ENCODE measurements at places on chromosomes 7 and 10. TPM values are rescaled to one million over a fixed set of nuclear protein-coding genes. Genes with fewer than 3 reads are reported as not detected.

DNA sequence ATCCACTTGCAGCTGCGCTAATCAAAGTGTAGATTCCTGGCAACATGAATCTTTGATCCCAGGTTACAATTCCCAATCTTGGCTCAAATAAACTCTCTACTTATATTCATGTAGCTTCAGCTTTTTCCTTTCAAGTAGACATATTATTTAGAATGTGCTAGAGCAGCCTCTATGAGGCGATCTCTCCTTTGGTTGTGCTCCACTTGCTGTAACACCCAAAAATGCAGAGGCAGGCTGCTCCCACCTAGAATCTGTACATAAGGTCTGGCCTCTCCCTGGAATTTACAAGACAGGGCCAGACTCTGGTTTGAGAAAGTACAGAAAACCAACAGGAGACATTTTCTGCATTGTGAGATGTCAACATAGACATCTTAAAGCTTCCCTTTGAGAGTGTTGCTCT lies 23.1 kb downstream of the ZNF107 start:
- H3K27me3 ChIP-seq: no peaks in the 10 kb centered on the region
- H3K4me1 ChIP-seq: peaks cover 7% of the 10 kb centered on the region
- peaks cover 11% of the 10 kb centered on the region for H3K36me3 ChIP-seq
- no peak overlapping the region for H3K4me3 ChIP-seq
- DNase-seq: no peak

- no peak overlapping the region for H3K4me3 ChIP-seq
- H3K4me1 ChIP-seq: no peaks in the 10 kb centered on the region
- H3K36me3 ChIP-seq: no peaks in the 10 kb centered on the region
- no peaks in the 10 kb centered on the region for H3K27me3 ChIP-seq
Observed at GRCh38 chr10:81820418-81820817, 54.6 kb upstream of the NRG3 start.

DNA sequence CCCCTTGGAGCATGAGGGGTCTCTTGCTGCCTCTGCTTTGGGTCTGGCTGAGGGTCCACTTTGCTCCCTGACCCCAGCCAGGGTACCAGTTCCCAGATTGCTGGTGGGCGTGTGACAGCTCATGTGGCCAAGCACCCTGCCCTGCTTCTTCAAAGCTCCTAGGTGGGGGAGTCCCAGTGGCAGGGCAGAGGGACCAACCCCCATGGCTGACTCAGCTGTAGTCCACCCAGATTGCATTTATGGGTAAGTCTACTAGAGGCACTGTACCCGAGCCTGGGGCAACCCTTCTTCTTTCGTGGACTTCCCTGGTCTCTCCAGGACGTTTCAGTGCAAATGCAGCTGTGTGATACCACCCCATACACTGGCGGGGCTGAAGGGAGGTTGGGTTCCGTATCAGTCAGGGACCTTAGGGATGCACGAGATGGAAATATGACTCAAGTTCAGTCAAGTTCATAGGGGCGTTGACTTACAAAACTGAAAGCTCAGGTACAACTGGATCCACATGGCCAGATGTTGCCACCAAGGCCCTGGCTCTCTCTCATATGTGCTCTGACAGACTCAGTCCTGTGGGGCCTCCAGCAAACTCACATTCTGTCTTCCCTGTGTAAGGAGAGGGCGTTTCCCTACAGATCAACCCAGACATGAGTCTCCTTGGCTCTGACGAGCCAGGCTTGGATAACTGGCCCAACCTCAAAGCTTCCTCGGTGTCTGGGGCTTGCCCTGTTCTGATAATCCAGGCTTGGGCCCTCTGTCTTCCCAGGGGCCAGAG lies 13.6 kb downstream of the PTPRE start:
- no peaks in the 10 kb centered on the region for H3K36me3 ChIP-seq
- no peak overlapping the region for H3K4me3 ChIP-seq

DNA sequence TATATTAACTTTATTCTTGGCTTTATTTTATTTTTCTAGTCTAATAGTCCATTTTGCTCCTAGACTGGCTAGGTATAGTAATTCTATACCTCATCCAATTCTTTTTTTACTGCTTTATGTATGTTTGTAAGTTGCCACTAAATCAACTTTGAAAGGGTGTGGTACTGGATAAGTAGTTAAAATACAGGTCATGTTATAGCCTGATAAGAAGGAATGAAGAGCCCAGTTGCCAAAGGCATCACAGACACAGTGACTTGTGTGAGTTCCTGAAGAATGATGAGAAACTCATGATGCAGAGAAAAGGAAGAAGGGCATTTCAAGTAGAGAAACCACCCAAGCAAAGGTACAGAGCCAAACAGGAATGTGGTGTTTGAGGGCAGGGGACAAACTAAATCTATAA lies 27.3 kb downstream of the NAPEPLD start:
- H3K4me1 ChIP-seq: no peaks in the 10 kb centered on the region
- no peak for DNase-seq
- H3K36me3 ChIP-seq: peaks cover 8% of the 10 kb centered on the region
- H3K27me3 ChIP-seq: no peaks in the 10 kb centered on the region
- no peak overlapping the region for H3K27ac ChIP-seq

GRCh38 chr7:52876402-52876801 lies 159.0 kb upstream of the POM121L12 start:
- H3K36me3 ChIP-seq: no peaks in the 10 kb centered on the region
- H3K27ac ChIP-seq: no peak overlapping the region
- no peaks in the 10 kb centered on the region for H3K4me1 ChIP-seq
- H3K27me3 ChIP-seq: no peaks in the 10 kb centered on the region

DNA sequence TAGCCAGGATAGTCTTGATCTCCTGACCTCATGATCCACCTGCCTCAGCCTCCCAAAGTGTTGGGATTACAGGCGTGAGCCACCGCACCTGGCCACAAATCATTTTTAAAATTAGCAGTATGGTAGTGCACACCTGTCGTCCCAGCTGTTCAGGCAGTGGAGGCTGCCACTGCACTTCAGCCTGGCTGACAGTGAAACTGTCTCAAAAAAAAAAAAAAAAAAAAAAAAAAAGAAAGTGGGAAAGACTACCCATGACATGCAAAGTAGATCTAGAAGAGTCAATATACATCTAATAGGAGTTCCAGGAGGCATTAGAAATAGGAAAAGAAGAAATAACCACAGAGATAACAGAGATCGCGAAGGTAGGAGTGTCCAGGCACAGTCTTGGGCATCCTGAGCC lies 3.2 kb downstream of the CSGALNACT2 start:
- H3K4me1 ChIP-seq: peaks cover 20% of the 10 kb centered on the region
- no peak overlapping the region for H3K27ac ChIP-seq
- no peak for DNase-seq
- no peaks in the 10 kb centered on the region for H3K27me3 ChIP-seq
- H3K36me3 ChIP-seq: no peaks in the 10 kb centered on the region

DNA sequence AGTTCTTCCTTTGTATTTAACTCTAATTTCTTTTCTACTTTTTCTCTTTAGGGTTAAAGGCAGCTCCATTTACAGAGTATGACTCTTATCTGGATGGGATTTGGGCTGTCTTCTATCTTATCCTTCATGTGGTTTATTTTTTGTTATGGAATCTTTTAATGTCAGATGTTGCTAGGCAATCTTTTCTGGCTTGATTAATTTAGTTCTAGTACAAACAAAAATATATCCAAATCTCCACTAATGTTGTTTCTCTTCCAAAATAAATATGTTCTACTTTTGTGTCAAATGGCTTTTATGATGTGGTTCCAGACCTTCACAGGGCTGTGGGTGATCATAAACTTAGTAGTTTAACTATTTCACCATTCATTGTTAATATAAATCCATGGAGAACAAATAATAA lies 246.9 kb downstream of the AHR start:
- no peak overlapping the region for H3K4me3 ChIP-seq
- H3K4me1 ChIP-seq: no peaks in the 10 kb centered on the region
- no peak overlapping the region for H3K27ac ChIP-seq
- no peaks in the 10 kb centered on the region for H3K36me3 ChIP-seq

DNA sequence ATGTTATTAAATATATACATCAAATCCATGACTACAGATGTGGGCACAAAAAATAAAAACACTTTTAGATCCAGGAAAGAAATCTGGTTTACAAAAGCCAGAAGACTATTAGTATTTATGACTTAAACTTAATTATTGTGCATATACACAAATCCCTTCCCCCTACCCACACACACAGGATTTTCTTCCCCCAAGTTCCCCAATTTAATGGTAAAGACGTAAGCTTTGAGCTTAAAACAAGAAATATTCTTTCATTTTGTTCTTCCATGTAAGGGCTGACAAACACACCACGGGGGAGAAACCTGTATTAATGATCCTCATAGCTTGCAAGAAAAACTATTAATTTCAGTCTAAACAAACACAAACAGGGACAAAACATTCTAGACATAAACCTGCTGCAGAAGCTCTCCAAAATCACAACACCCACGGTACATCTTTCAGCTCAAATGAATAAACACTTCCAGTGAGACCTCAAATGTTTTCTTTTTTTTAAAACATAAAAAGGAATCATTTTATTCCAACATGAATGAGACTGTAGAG lies 28.5 kb downstream of the OSBPL3 start:
- H3K36me3 ChIP-seq: no peaks in the 10 kb centered on the region
- DNase-seq: no peak
- no peaks in the 10 kb centered on the region for H3K27me3 ChIP-seq
- no peak overlapping the region for H3K27ac ChIP-seq
- no peak overlapping the region for H3K4me3 ChIP-seq
- no peaks in the 10 kb centered on the region for H3K4me1 ChIP-seq

- H3K4me1 ChIP-seq: peaks cover 12% of the 10 kb centered on the region
- no peaks in the 10 kb centered on the region for H3K36me3 ChIP-seq
- H3K27me3 ChIP-seq: peaks cover 5% of the 10 kb centered on the region
- no peak overlapping the region for H3K4me3 ChIP-seq
- DNase-seq: no peak
Observed at GRCh38 chr10:42934842-42935241, 142.0 kb upstream of the RET start.

- H3K27me3 ChIP-seq: no peaks in the 10 kb centered on the region
- no peak overlapping the region for H3K27ac ChIP-seq
- DNase-seq: no peak
- H3K4me1 ChIP-seq: no peaks in the 10 kb centered on the region
Observed at GRCh38 chr10:63343476-63343875, 122.3 kb downstream of the JMJD1C start.

DNA sequence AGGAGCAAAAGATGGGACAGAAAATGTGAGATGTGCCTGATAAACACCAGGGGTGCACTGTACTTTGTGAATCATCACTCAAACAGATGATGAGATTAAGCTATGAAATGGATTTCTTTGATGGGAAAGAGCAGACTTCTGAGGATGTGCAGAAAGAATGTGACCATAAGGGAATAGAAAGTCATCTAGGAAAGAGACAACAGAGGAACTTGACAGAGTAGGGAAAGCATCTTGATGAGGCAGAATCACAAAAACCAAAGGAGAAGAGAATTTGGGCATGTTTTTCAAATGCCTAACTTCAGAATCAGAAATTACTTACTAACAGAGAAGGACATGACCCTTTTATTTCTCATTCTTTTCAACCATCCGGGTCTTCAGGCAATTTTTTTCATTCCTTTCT lies 82.4 kb upstream of the LRRTM3 start:
- no peaks in the 10 kb centered on the region for H3K27me3 ChIP-seq
- H3K4me1 ChIP-seq: no peaks in the 10 kb centered on the region
- no peak overlapping the region for H3K4me3 ChIP-seq
- H3K27ac ChIP-seq: no peak overlapping the region
- no peak for DNase-seq

MACC1 gene
- 3.0 TPM for total RNA-seq

UNCX gene
- not detected for total RNA-seq

TCF7L2 gene
- 16.2 TPM for total RNA-seq

ODAD2 gene
- 0.50 TPM for total RNA-seq

STK31 gene
- total RNA-seq: 0.27 TPM

KCNIP2 gene
- total RNA-seq: 1.4 TPM

IRF5 gene
- 5.2 TPM for total RNA-seq

TWIST1 gene
- 3.8 TPM for total RNA-seq

IFIT1B gene
- total RNA-seq: not detected

SYNPO2L gene
- total RNA-seq: not detected
